Activated CD4-positive, alpha-beta T cell treated with anti-CD3 and anti-CD28 coated beads for 48 hours (primary cell): ENCODE measurements at places on chromosomes 1 and 21.

GRCh38 chr1:119380983-119381662 lies 12.5 kb downstream of the HAO2 start:
- no peak for DNase-seq

GRCh38 chr1:90502194-90502593 lies 214.9 kb downstream of the BARHL2 start:
- DNase-seq: no peak

GRCh38 chr1:55443175-55443915 lies 228.2 kb upstream of the USP24 start:
- no peak for DNase-seq

- DNase-seq: no peak
Observed at GRCh38 chr1:178124115-178124514, 30.2 kb downstream of the RASAL2 start.

DNA sequence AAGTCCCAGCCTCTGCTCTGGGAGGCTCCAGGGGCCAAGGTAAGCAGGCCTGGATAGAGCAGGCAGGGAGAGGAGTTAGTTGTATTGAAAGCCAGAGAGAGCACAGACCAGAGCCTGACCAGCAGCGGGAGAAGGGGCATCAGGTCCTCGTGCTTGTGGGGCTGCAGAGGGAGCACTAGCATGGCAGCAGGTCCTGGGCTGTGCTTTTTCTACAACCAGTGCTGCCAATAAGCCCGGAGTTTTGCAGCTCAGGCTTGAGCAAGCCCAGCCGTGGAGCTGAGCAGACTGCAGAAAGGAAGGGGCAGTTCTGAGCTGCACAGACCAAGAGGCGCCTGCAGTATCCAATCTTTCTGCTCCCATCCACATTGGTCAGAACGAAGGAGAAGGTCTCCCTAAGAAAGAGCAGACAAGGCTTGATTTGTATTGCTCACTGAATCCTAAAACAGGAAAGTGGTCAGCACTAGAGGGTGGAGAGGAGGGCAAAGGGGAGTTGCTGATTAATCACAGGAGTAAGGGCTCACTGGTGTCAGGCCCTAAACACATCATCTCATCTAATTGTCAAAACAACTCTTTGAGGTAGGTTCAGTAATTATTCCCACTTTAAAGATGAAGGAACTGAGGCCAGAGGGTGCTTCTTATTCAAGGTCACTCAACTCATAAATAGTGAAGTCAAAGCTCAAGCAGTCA lies 2.7 kb downstream of the DENND2D start:
- peak; percentile 78 for DNase-seq

GRCh38 chr21:44258056-44258725 lies 3.5 kb downstream of the DNMT3L start:
- no peak for DNase-seq

DNA sequence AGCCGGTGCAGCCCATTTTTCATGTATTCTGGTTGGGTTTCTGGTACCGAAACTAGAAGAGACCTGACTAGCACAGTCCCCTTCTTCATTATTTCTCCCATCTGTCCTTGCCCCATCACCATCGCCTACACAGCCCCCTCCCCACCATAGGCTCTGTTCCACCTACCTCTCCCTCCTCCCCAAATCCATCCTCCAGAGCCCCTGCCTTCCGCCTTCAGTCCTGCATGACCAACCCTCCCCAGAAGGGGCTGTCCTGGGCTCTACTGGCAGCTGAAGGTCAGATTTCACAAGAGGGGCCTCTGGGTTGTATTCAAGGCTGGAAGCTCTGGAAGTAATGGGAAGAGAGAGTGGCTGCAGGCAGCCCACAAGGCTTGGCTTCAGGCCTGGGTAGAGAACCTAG lies 55.2 kb downstream of the SDC3 start:
- no peak for DNase-seq

DNA sequence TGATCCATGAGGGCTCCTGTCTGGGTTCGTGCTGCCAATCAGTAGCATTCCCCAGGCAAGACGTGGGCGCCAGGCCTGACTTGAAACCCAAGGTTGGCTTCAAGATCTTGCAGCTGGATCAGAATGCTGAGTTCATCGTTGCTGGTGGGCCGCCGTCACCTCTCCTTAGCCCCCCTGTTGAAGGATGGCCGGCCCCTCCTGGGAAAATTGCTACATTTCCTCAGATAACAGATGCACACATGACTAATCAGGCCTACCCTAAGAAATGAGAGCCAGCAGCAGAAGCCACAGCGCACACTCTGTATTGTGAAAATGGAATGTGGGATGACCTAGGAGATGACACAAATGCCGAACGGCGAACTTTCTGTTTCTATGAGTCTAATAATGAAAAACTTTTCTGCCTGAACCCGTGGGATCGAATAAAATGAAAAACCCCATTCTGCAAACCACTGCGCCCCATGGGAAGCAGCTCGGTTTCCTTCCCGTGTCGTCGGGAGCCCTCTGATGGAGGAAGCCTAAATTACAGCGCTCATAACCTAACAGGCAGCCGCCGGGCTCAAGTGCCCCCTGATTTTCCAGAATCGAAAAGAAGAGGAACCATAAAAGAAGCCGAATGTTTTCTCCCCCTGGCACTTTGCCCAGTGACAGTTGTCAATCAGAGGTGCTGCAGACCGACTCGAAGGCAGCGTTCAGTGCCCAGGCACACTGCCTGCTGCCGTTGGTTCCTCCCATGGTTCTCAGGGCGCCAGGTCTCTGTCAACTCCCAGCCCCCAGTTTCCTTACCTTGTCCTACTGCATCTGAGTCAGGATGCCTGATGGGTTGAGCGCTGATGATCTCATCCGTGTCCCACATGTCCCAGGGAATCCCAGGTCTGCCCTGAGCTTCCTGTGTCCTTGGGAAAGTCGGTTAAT lies 38.2 kb upstream of the H6PD start:
- DNase-seq: peak; percentile 81
